ENCODE measurements at places on chromosomes 4 and X.
A peak's percentile ranks its signal among the peaks of the same experiment; 100 is the strongest.

- peak; percentile 4 for DNase-seq
These were observed 132.6 kb downstream of the FHIP1A start for GRCh38 chr4:151541389-151542071.

- DNase-seq = no peak
These were observed 14.5 kb upstream of the DACH2 start for GRCh38 chrX:86133761-86134160.

GRCh38 chr4:140719022-140719421 lies 37.2 kb downstream of the TBC1D9 start:
- no peak for DNase-seq

GRCh38 chrX:19628011-19628575 lies 112.8 kb upstream of the MAP3K15 start:
- DNase-seq = no peak

GRCh38 chr4:7557456-7557855 lies 122.7 kb upstream of the PSAPL1 start:
- no peak for DNase-seq

DNA sequence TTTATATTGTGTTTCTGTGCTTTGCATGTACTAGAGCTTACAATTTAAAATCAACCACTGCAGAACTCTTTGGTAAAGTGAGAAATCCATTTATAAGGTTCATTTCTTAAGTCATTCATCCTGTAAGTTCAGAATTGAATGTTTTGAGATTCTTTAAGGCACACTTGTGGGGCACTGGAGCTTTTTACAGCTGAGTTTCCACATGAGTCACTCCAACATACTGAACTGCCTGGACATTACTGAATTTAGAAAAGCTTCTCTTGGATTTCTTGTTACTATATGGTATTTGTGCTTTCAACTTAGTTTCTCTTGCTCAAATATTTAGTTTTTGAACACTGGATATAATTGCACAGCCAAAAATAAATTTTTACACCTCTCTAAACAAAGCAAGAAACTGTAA lies 226.3 kb downstream of the PACRGL start:
- DNase-seq = no peak

- DNase-seq = no peak
These were observed 42.2 kb downstream of the SMIM20 start for GRCh38 chr4:25956260-25956659.

DNA sequence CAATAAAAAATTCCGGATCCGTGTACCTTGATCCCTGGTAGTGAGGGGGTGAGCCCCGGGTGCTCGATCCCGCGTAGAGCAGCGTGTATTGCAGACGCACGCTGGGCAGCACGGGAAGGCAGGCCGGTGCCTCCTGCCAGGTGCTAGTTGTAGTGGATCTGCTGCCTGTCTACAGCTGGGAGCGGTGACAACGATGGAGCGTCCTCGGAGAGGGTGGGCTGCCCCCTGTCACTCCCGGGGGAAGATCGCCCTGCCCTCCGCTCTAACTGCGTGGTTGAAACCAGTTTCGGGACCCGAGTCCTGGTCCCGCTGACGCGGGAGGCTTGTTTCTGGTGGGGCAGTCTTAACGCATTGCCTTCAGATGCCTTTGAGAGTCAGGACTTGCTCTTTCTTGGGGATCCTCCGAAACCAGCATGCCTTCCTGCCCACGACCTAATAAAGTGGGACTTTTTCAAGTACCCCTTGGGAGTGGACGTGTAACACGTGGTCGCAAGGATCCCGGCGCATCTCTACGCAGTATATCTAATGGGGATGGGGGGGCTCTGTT lies 2.7 kb upstream of the NKX6-1 start:
- DNase-seq = no peak

GRCh38 chrX:39840581-39841093 lies 257.1 kb downstream of the BCOR start:
- DNase-seq = peak; percentile 64

GRCh38 chr4:48913346-48913745 lies 6.8 kb upstream of the OCIAD2 start:
- DNase-seq = peak; percentile 74

- DNase-seq = peak; percentile 26
These were observed 61.4 kb downstream of the AGA start for GRCh38 chr4:177380730-177381287.

- DNase-seq = no peak
These were observed 30.0 kb downstream of the ZCCHC12 start for GRCh38 chrX:118853596-118853995.

DNA sequence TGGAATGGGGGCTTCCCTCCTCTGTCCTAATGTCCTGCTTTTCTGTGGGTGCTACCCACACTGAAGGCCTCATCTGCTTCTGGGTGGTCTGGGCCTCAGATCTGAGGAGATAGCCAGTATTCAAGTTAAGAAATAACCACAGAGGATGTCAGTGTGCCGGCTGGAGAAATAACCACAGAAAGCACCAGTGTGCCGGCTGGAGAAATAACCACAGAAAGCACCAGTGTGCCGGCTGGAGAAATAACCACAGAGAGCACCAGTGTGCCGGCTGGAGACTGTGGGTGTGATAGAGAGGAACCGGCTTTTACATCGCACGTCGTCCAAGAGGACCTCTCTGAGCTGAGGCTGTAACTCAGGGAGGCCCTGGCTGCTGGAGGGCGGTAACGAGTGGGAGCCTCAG lies 65.7 kb upstream of the PSAPL1 start:
- DNase-seq = no peak

DNA sequence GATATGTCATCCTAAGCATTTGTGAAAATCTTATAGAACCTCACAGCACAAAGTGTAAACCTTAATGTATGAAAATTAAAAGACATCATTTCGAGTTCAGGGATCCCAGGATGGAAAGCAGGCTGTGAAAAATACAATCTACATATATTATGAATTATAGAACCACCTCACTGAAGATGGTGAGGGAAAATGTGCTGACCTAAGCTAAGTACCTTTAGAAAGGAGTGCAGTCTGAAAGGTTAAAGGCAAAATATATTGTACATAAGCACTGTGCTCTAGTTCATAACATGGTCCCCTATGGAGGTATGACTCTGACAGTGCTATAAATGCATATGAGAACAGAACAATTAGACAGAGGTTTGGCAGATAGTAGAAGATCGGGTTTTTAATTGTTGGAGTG lies 368.6 kb downstream of the TMA16 start:
- no peak for DNase-seq

DNA sequence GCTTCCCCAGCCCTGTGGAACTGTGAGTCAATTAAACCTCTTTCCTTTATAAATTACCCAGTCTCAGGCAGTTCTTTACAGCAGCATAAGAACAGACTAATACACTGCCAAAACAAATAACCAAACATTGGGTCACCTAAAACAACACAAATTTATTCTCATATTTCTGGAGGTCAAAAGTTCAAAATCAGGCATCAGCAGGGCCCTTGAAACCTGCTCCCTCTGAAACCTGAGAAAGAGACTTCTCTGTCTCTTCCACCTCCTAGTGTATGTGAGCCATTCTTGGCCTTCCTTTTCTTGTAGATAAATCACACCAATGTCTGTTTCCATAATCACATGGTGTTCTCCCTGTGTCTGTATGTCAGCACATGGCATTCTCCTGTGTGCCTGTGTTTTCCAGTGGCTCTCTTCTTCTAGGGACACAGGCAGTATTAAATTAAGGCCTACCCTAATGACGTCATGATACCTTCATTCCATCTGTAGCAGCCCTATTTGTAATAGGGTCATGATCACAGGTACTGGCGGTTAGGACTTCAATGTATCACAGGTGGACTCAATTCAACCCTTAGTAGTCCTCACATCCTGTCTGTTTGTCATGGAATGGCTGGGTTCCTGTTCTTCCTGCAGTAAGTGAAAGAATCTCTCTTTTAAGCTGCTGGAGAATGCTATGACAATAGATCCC lies 147.3 kb upstream of the CLNK start:
- DNase-seq = no peak

GRCh38 chr4:141900856-141901255 lies 264.5 kb downstream of the IL15 start:
- no peak for DNase-seq

DNA sequence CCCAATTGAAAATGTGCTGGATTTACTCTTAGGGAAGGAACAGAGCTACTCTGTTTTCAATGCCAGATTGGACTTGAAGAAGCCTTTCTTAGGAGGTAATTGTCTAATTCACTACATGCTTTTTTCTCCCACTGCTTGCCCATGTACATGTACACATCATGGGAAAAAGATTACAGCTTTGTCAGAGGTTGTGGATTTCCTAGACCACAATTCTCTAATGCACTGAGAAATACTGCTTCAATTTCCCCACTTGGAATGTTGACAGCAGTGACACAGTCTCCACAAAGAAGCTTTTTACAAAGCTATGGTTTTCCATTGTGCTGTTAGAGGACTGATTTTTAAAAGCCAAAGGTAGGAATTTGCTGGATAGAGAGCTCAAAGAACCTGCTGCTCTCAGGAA lies 19.5 kb downstream of the ZAR1 start:
- no peak for DNase-seq

DNA sequence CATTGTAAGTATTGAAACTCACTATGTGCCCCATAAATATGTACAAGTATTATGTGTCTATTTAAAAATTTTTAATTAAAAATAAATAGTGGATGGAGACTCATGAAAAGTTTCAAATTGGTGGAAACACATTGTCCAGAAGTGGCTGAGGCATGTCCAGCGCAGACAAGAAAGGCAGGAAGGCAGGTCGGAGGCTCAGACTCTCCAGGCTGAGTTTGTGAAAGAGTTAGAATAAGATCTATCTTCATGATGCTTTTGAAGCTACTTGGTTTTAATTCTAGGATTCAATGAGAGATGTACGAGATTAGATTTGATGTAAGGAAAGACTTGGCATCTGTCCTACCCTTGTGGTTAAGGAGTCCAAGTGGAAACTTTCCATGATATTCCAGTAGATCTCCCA lies 19.8 kb downstream of the PNMA6F start:
- no peak for DNase-seq

- DNase-seq = no peak
These were observed 43.7 kb downstream of the FHDC1 start for GRCh38 chr4:152979731-152980330.

GRCh38 chrX:3455796-3456195 lies 109.3 kb upstream of the MXRA5 start:
- no peak for DNase-seq

DNA sequence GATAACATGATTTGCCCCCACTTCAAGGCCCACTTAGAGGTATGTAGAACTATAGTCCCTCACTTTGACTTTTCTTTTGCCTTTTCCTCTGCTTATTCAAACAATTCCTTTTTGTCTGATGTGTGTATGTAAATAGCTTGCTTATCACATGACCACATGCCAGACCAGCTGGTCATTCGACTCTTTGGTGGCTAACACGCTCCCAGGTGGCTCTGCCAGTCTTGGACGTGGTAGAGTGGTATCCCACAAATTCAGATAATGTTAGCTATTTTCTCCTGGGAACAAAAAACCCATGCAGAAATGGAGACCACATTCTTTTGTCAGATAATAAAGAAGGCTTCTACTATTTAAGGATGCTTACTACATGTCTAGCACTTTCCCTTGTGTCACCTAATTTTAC lies 47.9 kb downstream of the ARHGAP24 start:
- DNase-seq = no peak

DNA sequence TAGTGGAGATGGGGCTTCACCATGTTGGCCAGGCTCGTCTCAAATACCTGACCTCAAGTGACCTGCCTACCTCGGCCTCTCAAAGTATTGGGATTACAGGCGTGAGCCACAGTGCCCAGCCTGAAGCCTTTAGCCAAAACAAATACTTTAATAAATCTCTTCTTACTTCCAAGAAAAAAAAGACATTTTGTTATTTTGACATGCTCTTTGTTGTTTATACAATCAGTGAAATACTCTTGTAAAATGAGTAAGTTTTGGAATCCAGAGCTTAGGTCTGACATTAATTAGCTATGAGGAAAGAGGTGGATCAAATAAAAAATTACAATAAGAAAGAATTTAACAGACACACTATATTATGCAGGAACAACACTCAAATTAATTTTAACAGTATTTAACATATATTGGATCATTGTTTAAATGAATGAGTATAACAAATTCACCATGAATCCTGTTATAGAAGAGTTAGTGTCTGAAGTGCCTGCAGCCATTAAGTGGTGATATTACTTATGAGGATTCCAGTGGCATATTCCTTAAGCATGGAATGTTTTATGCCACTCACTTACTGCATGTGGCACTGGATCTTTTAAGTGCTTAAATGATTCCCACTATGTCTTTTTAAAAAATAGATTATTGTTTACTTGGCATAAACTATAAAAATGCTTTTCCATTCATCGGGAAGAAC lies 260.1 kb upstream of the GIMD1 start:
- DNase-seq = no peak

All from NCI-H446 (cell line).